ENCODE measurements at places on chromosomes 6 and 20.
A peak's percentile ranks its signal among the peaks of the same experiment; 100 is the strongest.

DNA sequence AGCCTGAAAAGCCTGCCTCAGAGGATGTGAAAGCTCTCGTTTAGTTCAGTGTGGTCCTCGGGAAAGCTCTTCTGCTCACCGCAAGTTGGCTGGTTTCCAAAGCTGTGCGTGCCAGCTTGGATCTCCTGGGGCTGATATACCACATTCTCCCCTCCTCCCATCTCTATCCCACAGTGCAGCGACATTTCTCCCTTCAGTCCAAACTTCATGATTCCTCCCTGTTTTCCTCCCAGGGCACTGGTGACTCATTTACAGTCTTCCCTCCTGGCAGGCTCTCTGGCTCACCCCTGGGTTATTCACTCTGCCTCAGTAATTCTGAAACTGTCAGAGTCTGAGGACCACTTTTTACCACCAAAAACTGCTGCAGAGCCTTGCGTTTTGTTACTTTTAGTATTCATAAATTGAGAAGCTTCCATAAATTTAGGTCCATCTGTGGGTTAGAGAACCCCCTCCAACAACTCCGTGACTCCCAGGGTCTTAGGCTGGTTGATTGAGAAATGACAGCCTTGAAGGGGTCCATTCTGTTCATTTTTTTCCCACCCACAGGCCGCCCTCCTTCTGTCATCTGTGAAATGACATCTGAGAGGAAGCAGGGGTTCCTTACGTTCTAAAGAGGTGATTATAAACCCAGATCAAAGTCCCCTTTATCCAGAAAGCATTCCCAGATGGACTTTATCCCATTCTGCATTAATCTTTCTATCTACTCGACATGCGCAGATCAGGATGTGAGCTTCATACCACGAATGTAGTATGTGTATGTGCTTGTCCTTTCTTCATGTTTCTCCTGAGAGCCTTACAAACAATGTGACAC lies 6.1 kb downstream of the TRIM10 start:
- H3K27ac ChIP-seq: no peak overlapping the region
- H3K27me3 ChIP-seq: peaks cover 57% of the 10 kb centered on the region
- H3K36me3 ChIP-seq: no peaks in the 10 kb centered on the region
- peaks cover 11% of the 10 kb centered on the region for H3K4me1 ChIP-seq
- no peak overlapping the region for H3K4me3 ChIP-seq

- peak overlapping the region; percentile 100 for H3K27ac ChIP-seq
- H3K27me3 ChIP-seq: no peaks in the 10 kb centered on the region
- no peak for DNase-seq
- peaks cover 16% of the 10 kb centered on the region for H3K4me1 ChIP-seq
- peaks cover 29% of the 10 kb centered on the region for H3K36me3 ChIP-seq
These were observed 367 bp downstream of the C6orf62 start for GRCh38 chr6:24718449-24719124.

DNA sequence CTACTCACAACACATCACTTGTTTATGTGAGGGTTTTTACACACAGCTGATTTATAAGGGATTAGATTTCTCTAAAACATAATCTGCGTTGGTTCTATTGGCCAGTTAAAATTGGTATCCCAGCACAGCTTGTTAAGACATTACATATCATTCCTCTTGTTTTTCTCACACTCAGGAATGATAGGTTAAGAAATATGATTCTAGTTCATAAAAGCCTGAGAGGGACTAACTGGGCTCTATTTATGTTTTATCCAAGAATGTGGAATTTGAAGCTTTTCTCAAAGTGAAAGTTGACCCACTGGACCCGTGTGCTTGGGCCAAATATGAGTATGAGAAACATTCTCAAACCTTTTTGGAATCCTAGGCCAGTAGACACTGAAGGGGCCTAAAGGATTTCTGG lies 117.3 kb downstream of the TMEM170B start:
- no peak for DNase-seq
- peaks cover 14% of the 10 kb centered on the region for H3K27me3 ChIP-seq
- no peak overlapping the region for H3K27ac ChIP-seq

DNA sequence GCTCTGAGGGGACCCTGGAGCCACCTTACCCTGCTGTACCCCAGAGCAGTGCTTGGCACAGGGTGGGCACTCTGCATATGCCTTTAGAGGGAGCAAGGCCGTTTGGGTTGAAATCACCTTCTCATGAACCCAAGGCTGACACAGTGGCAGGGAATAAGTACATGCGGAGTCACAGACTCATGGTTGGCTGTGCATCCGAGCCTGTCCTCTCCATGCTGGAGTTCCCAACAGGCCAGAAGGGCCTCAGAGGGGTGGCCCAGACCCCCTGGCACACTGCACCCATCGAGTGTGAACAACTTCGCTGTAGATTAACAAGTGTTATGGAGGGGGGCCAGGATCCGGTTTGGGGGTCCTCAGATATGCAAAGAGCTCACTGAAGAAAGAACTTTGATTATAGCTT lies 21.0 kb upstream of the IRF4 start:
- H3K4me1 ChIP-seq: peaks cover 36% of the 10 kb centered on the region
- no peak for DNase-seq
- no peak overlapping the region for H3K27ac ChIP-seq

DNA sequence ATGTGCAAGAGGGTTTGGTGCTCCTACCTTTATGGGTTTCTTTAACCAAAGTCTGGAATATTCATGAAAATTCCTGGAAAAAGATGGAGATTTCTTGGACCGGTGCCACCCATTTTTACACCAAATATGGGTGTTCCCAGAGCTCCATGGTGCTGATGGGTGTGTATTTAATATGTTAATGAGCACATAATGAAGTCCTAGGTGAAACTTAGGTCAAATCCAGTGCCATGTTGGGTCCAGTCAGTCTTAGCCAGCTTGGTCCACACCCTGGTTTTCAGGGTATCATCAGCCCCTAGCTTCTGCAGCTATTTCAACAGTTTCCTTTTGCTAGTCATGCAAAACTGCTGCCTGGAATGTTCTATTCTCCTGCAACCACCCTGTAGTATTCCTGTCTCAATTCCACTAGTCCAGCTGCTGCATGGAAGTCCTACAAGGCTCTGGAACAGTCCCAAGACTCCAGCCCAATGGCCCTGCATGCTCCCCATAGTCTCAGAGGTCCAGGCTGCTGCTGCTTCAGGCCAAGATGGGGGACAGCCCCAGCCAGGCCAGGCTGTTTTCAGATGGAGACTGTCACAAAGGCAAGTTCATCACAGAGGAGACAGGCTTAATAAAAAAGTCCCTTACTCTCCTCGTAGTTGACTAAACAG lies 31.8 kb downstream of the CST9L start:
- no peak for DNase-seq
- no peaks in the 10 kb centered on the region for H3K4me1 ChIP-seq
- no peaks in the 10 kb centered on the region for H3K36me3 ChIP-seq
- H3K27ac ChIP-seq: no peak overlapping the region
- H3K4me3 ChIP-seq: no peak overlapping the region

GRCh38 chr6:141199074-141199473 lies 933.7 kb upstream of the GJE1 start:
- H3K36me3 ChIP-seq: no peaks in the 10 kb centered on the region
- H3K4me1 ChIP-seq: no peaks in the 10 kb centered on the region
- H3K4me3 ChIP-seq: no peak overlapping the region

- no peak overlapping the region for H3K4me3 ChIP-seq
- no peak overlapping the region for H3K27ac ChIP-seq
- DNase-seq: no peak
These were observed 13.1 kb downstream of the LIN28B start for GRCh38 chr6:104969785-104970581.

GRCh38 chr6:124432620-124433019 lies 529.6 kb upstream of the RNF217 start:
- H3K27me3 ChIP-seq: no peaks in the 10 kb centered on the region
- no peaks in the 10 kb centered on the region for H3K4me1 ChIP-seq
- no peak for DNase-seq
- H3K36me3 ChIP-seq: no peaks in the 10 kb centered on the region
- H3K27ac ChIP-seq: no peak overlapping the region
